ENCODE measurements at places on chromosomes 12 and 14.

GRCh38 chr12:93108985-93109384 is 179.9 kb upstream of the EEA1 start:
- no peak for DNase-seq

DNA sequence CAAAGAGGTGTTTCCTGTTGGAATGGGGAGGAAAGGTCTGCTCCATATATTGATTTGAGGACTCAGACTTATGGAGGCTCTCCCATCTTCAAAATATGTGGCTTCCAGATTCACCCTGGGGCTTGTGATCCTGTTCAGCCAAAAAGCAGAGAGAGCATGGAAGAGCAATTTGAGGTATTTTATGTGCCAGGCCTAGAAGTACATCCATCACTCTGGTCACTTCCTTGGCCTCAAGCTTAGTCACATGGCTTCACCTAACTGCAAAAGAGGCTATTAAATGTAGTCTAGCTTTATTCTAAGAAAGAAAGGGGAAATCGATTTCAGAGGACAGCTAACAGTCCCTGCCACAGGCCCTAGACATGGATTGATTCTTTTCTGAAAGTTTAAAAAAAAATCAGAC is 86.2 kb downstream of the C12orf50 start:
- no peak for DNase-seq

DNA sequence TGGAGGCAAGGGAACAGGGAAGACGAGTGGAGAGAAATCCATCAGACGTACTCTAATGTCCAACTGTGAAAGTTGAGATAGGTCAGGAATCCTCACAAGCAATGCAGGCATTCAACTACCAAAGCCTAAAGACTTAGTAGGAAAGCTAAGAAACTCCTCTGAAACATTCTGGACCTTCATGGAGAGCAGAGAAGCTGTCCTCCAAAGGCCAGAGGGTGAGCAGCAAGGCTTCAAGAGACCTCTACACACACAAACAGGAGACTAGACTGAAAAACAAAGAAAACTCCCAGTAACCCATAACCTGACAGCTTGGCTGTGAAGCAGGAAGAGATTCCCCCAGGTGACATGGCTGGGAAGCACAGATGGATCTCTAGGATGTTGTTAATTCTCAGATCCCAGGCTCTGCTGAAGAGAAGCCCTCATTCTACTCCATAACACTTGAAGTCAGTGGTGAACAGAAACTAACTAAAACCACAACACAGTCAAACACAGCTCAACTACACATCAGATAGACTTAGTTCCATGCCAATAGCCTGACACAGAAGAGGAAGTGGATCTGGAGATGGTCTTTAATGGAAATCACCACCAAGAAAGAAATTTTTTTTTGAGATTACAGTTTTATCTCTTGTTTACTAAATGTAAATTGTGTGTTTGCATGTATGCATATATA is 23.2 kb upstream of the LYZ start:
- no peak for DNase-seq

DNA sequence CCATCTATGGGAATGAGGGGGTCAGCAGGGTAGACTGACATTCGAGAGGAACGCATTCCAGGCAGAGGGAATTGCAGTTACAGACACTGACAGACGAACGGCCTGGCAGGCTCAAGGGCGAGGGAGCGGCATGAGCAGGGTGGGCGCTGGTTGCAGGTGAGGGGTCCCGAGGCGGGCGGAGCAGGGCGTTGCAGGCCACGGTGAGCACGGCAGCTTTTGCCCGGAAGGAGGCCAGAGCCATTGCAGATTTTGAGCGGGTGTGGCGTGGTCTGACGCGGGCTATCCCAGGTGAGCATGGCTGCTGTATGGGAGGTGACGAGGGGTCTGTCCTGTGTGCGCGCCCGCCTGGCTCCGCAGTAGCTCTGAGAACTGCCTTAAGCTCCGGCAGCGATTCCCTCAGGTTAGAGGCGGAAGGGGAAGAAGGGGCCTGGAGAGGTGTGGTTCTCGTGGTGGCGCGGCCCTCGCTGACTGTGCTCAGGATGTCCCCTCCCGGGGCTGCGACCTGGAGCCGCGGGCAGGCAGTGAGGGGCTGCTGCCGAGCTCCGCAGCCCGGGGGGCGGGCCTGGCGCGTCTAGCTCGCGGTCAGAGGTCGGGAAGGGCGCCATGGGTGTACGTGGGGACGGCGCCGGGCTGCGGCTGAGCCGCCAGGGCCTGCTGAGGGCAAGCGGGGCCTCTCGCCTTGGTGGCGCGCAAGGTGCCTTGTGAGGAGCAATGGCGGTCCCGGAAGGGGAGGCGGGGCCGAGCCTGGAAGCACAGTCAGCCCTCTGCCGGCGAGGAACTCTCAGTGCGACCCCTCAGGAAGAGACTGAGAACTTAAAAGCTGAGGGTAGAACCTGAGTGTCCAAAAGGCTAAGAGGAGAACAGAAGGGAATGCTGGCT is 177.1 kb downstream of the CACNA1C start:
- DNase-seq, result no peak

GRCh38 chr14:37203423-37203822 is 5.7 kb downstream of the MIPOL1 start:
- DNase-seq, result no peak

- DNase-seq, result no peak
These were observed 72.4 kb downstream of the IGF1 start for GRCh38 chr12:102407776-102408486.

GRCh38 chr12:53660041-53660440 is 15.8 kb downstream of the ATP5MC2 start:
- no peak for DNase-seq

- no peak for DNase-seq
These were observed 173.6 kb downstream of the TTC8 start for GRCh38 chr14:88998027-88998426.

GRCh38 chr14:104302794-104303405 is 164.5 kb downstream of the KIF26A start:
- DNase-seq, result no peak

DNA sequence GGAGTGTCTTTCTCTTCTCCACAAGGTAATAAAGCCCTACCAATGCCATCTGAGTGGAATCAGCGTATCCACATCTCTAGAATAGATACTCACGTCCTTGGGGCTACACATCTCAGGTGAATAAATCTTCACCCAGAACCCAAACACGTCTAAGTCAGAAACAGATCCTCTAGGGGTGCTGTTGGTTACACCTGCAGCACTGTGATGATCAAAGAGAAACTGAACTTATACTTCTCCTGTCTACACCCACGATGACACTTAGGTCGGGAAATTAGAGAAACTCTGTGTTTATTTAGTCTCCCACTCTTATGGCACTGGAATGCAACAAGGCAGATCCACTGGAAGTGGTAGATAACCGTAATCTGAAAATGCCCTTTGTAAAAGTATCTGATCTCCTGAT is 46.2 kb downstream of the WIF1 start:
- DNase-seq, result no peak
